Activated gamma-delta T cell treated with anti-CD3 and anti-CD28 coated beads, Interleukin-2, amount 50 U/mL, for 16 hours (primary cell): ENCODE measurements at places on chromosomes 4 and X.

- DNase-seq: no peak
These were observed 2138.8 kb downstream of the PCDH7 start for GRCh38 chr4:32858971-32859370.

- DNase-seq: peak; percentile 3
These were observed 49.0 kb downstream of the AGA start for GRCh38 chr4:177393236-177393635.

- no peak for DNase-seq
These were observed 22.6 kb upstream of the CLCN4 start for GRCh38 chrX:10133980-10134676.

DNA sequence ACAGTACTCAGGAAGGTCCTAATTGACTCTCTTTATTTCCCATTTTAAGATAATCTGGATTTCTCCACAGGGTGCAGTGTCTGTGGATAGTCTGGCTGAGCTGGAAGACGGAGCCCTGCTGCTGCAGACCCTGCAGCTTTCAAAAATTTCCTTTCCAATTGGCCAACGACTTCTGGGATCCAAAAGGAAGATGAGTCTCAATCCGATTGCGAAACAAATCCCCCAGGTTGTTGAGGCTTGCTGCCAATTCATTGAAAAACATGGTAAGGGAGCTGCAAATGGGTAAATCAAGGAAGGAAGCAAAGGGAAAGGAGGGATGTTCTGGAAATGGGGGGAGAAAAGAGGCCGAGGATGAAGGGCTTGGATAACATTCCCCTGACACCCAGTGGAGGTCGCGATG is 26.0 kb downstream of the ARHGAP36 start:
- no peak for DNase-seq

GRCh38 chr4:56215901-56216300 is 171.4 kb downstream of the AASDH start:
- no peak for DNase-seq

DNA sequence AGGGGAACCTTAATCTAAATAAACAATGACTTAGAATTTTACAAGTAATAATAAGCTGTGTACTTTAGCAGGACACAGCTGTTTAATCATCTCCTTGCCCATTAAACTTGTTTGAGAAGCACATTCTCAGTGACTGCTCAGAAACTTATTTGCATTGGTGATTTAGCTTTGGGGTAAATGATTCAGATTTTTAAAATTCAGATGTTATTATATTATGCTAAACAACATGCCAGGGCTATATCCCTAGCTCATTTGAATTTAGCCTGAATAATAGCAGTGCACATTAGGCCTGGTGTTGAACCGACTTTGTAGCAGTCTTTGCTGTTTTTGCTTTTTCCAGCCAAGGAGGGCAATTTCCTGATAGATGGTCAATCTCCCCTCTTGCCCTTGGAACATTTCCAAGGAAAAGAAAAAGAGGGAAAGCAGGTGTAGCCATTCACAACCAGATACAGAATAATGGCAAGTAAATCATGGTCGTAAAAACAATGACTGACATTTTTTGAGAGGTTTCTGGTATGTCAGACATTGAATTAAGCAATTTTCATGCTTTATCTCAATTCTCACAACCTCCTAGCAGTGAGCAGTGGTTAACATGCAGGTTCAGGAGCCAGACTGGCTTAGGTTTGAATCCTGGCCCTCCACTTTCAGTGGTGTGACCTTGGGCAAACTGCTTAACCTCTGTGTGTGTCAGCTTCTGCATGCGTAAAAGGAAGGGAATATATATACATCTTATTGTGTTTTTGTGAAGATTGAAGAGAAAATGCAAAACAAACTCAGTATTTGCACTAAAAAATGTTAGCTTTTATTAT is 16.8 kb downstream of the ARHGEF38 start:
- no peak for DNase-seq

DNA sequence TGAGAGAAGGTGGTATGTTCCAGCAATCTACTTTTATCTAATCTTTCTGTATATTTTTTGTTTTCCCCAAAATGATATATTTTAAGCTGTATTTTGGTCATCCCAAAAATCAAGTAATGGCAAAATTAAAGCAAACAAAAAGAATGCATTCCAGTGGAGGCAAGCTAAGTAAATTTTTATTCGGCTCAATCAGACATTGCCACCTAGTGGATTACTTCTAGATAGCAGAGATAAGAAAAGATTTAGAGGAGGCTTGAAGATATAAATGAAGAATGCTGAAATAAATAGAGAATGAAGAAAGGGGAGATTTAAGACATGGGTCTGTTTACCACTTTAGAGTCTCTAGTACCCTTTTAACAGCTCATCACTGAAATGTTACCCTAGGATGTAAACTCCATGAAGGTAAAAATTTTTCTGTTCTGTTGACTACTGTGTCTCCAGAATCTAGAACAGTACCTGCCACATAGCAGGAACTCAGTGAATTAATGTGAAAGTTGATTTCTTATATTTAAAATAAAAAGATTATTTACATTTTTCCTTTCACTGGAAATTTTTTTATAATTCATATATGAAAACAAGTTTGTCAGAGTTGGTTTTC is 110.9 kb upstream of the ANK2 start:
- no peak for DNase-seq

GRCh38 chrX:57587607-57588006 is 4.2 kb upstream of the ZXDB start:
- no peak for DNase-seq

- DNase-seq: no peak
These were observed 53.5 kb upstream of the FAM9B start for GRCh38 chrX:9087271-9088040.

DNA sequence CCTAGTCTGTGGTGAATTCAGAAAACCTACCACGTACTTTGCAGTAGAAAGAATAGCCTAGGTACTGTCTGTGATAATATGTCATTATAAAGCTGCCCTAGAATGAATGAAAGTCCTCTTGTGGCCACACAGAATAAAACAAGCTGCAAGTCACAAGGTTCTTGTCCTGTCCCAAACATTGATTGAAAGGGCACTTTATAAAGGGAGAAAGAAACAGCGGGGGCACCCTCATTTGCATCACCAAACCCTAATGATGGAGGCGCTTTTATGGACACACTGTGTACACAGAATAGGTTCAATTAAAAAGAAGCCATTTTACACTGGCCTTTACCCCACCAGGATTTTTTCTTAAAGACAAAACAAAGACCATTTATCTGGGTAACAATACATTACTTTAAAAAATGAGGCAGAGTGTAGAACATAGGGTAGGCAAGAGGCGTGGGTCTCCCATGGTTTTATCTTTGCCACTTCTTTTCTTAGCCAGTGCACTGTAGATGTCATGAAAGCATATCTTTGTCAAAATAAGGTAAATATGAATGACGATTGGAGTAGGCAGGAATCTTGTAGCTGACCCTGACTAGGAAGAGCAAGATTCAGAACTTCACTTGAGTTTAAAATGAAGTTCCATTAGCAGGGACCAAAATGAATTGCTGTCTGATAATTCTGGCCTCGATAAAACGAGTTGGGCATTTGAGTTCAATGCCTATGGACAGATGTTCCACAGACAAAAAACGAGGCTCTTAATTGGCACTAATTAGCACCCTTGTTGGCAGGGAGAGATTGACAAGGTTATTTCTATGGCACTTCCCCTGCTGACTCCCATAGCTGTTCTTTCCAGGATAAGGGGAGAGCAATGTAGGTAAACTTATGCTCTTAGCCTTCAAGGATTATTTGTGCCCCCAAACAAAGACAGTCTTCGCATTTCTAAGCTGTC is 365.1 kb downstream of the AFF2 start:
- no peak for DNase-seq

DNA sequence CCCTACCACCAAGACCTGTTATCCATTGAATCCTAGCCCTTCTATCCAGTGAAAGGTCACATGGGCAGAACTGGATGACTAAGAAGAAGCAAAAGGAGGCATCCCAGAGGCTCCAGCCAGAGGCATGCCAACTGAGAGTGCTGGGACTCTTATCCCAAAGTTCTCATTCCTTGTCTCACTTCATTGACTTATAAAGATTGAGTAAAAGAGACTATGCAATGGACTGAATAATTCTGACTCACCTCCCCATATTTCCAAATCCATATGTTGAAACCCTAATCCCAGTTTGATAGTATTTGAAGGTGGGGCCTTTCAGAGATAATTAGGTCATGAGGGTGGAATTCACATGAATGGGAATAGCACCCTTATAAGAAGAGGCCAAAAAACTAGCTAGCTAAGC is 131.4 kb downstream of the COL25A1 start:
- no peak for DNase-seq

GRCh38 chr4:10944321-10944720 is 259.8 kb upstream of the CLNK start:
- DNase-seq: no peak

- DNase-seq: no peak
These were observed 1653.5 kb upstream of the AGA start for GRCh38 chr4:179095585-179096221.

- no peak for DNase-seq
These were observed 620.2 kb upstream of the INTU start for GRCh38 chr4:127012549-127012948.

DNA sequence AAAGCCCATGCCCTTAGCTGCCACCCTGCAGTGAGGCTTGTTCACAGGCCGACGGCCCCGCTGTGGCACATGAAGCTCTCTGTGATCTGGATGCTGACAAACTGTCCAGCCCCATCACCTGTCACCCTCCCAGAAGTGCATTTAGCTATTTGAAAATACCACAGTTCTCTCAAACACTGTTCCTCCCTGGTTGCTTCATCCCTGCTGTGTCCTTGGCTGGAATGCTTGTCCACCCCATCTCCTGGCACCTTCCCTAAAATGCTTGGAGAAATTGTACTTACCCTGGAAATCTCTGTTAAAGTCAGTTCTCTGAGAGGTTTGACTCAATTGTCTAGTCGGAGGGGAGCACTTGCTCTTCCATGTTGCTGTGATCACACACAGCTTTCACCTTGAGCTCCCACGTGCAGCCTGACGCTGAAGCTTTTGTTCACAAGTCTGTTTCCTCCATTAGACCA is 10.1 kb downstream of the SYNPO2 start:
- DNase-seq: no peak

GRCh38 chrX:10619425-10620046 is 849 bp downstream of the MID1 start:
- DNase-seq: no peak

DNA sequence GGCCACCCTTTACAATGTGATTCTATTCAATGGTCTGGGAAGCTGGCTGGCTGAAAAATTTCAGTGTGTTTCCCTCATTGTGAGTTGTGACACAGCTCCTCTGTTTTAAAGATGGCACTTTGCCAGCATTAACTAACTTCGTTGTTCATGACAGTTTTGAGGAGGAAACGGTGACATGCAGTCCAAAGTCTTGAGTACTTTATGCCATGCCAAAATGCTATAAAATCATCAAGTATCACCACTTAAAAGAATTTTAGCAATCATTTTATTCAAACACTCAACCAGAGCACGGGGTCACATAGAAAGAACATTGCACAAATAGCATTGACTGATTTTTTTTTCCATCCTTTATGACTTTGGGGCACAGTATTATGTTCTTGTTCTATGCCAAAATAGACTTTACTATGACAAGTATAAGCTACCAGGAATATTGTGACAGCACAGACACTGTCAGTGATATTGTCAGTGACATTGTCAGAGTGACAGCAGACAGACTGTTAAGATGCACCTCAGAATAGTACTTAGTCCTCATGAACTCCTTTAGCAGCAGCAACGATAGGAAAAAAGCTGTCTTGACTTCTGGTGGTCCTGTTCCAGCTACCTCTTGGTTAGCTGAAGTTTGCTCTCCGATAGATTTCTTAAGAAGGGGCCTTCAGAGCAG is 46.7 kb downstream of the CXCL13 start:
- no peak for DNase-seq

- no peak for DNase-seq
These were observed 35.5 kb downstream of the F8 start for GRCh38 chrX:154986826-154987575.

- DNase-seq: no peak
These were observed 2497.3 kb downstream of the ARAP2 start for GRCh38 chr4:33746979-33747378.

DNA sequence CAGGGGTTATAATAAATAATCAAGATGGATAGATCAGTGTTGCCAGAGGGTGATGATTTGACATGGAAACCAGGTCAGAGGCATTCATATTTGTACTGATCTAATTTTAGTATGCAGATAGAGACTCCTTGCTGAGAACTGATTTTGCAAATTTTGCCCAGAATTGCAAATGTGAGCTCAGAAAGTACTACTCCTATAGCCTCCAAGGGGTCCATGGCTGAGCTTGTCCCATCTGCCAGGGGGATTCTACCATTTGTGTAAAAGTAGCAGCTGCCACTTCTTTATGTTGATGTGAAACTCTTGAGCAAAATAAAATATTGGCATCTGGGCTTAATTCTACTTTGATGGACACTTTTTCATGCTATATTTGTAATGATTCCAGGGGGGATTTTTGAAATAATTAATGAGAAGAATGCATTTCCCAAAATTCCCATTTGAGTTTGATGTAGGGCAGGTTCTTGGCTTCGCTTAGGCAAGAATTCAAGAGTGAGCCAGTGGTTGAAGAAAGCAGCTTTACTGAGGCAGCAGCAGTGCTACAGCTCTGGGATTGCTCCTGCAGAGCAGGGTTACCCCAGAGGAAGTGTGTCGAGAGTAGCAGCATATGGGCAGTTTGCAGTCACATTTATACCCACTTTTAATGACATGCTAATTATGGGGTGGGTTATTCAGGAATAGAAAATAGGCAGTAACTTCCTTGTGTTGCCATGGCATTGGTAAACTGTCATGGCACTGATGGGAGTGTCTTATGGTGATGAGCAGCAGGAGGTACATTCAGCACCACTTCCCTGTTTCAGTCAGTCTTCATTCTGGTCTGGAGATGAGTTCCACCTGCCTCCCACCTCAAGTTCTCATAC is 38.7 kb upstream of the DCLK2 start:
- no peak for DNase-seq

GRCh38 chr4:76213415-76214176 is at the start of gene SCARB2:
Gene SCARB2 (minus strand): TSS chr4:76213824. CDS start chr4:76213543, 281 bp downstream.
- peak; percentile 49 for DNase-seq

- no peak for DNase-seq
These were observed 404.5 kb downstream of the GBA3 start for GRCh38 chr4:23097251-23097650.

GRCh38 chr4:4693258-4693657 is 151.4 kb upstream of the STX18 start:
- DNase-seq: no peak

DNA sequence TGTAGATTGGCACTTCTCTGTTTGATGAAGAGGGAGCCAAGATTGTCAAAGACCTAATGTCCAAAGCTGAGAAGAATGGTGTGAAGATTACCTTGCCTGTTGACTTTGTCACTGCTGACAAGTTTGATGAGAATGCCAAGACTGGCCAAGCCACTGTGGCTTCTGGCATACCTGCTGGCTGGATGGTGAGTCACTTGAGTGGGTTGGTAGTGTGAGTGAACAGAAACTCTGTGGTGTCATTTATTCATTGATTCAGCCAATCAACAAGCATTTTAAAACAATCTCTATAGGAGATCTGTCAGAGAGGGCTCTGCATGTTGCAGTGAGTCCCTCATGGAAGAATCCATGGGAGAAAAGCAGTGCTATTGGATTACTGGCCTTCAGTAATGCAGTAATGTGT is 16.3 kb downstream of the TAF9B start:
- peak; percentile 17 for DNase-seq

- DNase-seq: no peak
These were observed 1299.5 kb downstream of the FSTL5 start for GRCh38 chr4:160864253-160864652.

GRCh38 chr4:113094802-113095201 is 45.3 kb downstream of the ANK2 start:
- DNase-seq: no peak

- DNase-seq: no peak
These were observed 65.2 kb downstream of the AMMECR1 start for GRCh38 chrX:110252711-110253110.
